Endothelial cell of umbilical vein (primary cell): ENCODE measurements at places on chromosomes 16 and 17. TPM values are rescaled to one million over a fixed set of nuclear protein-coding genes. Genes with fewer than 3 reads are reported as not detected.

CACNB1 gene
- 12.3 and 14.6 TPM in 2 replicates for total RNA-seq

BMERB1 gene
- 14.1 and 27.2 TPM in 2 replicates for total RNA-seq

OR1F1 gene
- total RNA-seq = not detected in 2 replicates

MSLN gene
- total RNA-seq = not detected in 2 replicates

TEKT5 gene
- not detected in 2 replicates for total RNA-seq

DNA sequence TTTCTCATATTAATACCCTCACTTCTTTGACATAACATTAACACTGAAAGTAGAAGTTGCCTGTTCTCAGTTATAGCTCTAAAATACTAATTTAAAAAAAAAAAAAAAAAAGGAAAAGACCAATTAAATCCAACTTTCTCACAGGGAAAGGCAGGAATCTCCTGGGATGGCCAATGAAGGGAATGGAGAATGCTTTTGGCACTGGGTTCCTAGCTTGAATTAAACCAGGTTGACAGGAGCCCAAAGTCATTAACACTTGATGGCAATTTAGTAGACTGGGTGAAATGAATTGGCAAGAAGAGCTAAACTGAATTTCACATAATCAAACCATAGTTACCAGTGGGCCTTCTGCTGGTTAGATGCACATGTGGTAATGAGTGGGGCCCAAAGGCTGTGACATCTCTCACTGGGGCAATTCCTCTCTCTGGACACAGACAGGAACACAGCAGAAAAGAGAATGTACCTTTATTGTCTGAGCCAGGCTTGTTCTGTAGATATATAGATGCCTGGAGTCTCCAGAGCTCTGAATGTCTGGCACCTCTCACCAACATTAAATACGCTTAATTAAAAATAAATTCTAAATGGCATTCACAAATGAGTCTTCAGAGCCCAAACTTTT, 37.6 kb downstream of the NXPH3 start:
- peaks cover 9% of the 10 kb centered on the region for H3K36me3 ChIP-seq
- H3K27ac ChIP-seq = no peak overlapping the region
- H3K4me1 ChIP-seq = no peaks in the 10 kb centered on the region

DNA sequence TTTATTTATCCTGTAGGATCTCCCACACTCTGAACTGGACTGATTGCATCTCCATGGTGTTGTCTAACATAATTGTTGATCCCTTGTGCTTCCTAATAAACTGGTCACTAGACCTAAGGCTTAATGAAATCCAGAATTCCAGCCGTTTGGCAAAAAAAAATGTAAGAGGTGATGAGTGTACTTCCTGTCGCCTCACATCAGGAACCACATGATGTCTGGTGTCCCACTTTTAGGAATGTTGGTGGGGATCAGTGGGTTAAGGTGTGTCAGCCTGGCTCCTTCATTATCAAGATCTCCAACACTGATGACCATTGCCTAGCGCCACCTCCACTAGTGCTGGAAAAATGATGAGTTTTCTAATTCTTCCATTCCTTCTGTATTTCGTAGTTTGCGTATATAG, 18.6 kb upstream of the LONP2 start:
- no peaks in the 10 kb centered on the region for H3K4me1 ChIP-seq
- DNase-seq = no peak
- no peak overlapping the region for H3K27ac ChIP-seq
- H3K4me3 ChIP-seq = no peak overlapping the region

DNA sequence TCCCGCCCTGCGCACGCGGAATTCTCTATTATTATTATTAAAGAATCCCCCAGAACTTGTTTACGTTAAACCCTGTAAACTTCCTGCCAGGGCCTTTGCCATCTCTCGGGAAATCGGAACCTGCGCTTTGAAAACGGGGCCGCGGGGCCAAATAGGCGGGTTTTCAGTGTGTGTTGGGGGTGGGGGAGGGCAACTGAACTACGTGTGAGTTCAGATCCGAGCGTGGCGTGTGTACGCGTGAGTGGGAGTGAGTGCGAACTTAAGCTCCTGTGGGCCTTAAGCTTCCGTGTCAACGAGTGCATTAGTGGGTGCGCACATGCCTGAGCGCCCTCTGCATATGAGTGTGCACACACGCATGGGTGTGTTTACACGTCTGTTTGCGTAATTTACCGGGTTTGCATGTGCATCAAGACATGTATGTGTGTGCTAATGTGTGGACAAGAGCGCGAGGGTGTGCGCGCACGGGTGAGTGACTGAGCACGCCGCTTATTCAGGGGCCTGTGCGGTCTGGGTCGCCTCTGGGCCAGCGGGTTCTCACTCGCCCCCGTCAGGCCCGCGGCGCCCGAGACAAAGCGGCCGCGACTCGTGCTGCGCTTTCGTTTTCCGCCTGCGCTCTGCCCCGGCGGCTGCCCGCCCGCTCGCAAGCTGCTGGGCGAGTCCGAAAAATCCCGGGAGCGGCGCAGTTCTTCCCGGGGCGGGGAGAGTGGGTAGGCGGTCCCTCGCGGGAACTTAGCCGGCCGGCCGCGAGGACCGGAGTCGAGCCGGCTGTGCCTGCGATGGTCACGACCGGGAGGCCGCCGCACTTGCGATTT, 1.2 kb upstream of the FOXF1 start:
- H3K27me3 ChIP-seq = peaks cover 48% of the 10 kb centered on the region
- H3K4me1 ChIP-seq = no peaks in the 10 kb centered on the region
- DNase-seq = peak; percentile 70
- no peak overlapping the region for H3K27ac ChIP-seq

GRCh38 chr16:2432801-2433505, 3.7 kb downstream of the CCNF start:
- no peaks in the 10 kb centered on the region for H3K27me3 ChIP-seq
- no peak overlapping the region for H3K4me3 ChIP-seq
- H3K4me1 ChIP-seq = peaks cover 21% of the 10 kb centered on the region
- H3K36me3 ChIP-seq = peaks cover 19% of the 10 kb centered on the region

GRCh38 chr17:55285340-55286301, 20.9 kb downstream of the HLF start:
- H3K4me1 ChIP-seq = no peaks in the 10 kb centered on the region
- H3K27ac ChIP-seq = no peak overlapping the region
- no peaks in the 10 kb centered on the region for H3K36me3 ChIP-seq
- no peak overlapping the region for H3K4me3 ChIP-seq

DNA sequence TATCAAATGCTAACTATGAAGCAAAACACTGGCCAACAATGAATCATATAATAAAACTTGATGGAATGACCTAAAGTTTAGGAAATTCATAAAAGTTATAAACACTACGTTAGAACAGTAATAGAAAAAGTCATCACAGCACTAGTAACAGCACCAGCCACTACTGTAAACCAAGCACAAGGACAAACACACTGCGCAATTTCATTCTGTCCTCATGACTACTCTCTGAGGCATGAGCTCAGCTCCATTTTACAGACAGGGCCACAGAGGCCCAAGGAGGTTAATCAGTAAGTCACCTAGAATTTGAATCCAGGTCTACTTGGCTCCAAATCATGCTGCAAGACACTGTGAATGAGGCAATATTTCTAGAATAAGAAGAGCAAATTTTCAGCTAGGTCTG, 13.4 kb downstream of the EMC8 start:
- no peak overlapping the region for H3K4me3 ChIP-seq
- no peak overlapping the region for H3K27ac ChIP-seq
- peaks cover 8% of the 10 kb centered on the region for H3K36me3 ChIP-seq
- H3K27me3 ChIP-seq = no peaks in the 10 kb centered on the region
- H3K4me1 ChIP-seq = peaks cover 8% of the 10 kb centered on the region
- DNase-seq = no peak

CLUH gene
- total RNA-seq = 66.2 and 80.7 TPM in 2 replicates
